ENCODE measurements at places on chromosomes 5 and 9.
A peak's percentile ranks its signal among the peaks of the same experiment; 100 is the strongest.

GRCh38 chr5:154254896-154255295 lies 64.4 kb downstream of the GALNT10 start:
- DNase-seq: no peak

GRCh38 chr9:116504081-116504480 lies 183.0 kb upstream of the TRIM32 start:
- DNase-seq: no peak

DNA sequence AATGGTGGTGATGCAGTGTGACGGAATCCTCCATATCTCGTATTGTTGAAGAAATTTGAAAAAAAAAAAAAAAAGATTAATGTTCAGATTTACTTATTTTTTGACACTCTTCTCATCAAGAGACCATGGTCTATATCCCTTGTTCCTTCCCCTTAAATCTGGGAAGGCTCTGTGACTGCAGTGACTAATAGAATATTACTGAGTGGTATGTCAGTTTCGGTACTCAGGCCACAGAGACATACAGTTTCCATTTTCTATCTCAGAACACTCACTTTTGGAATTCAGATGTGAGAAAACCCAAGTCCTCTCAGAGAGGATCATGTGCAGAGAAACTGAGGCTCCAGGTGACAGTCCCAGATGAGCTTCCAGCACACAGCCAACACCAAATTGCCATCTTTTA lies 1193.5 kb downstream of the DTWD2 start:
- no peak for DNase-seq

DNA sequence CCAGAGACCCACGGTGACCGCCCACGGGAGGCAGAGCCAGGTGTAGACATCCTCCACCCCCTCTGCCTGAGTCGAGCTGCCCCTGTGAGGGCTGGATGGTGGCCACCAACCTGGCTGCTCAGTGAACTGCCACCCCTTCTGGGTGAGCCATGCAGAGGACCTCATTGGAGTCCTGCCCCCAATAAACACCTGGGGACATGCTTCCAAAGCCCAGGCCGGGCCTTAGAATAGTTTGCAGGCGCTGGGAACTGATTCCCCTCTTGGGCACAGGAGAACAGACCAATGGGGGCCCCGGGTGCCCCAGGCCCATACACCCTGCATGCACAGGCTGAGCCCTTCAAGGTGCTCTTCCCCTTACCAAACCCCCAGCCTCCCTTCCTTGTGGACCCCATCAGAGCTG lies 38.1 kb upstream of the GFPT2 start:
- no peak for DNase-seq

- DNase-seq: no peak
Measured at GRCh38 chr9:98085944-98086343, 29.4 kb downstream of the NANS start.

DNA sequence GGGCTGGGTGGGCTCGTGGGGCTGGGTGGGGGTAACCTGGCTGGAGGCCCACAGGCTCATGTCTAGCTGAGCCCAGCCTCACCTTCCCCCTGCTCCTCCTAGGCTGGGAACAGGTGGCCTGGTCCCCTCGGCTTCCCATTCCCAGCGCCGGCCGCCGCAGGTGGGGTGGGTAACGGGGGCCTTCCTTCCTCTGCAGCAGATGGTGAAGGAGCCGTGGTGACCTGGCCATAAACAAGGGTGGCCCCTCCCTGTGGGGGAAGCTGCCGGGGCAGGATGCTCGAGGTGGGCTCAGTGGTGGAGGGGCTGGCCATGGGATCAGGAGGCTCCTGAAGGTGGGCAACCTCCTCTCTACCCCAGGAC lies 41.0 kb upstream of the EGFL7 start:
- no peak for DNase-seq

DNA sequence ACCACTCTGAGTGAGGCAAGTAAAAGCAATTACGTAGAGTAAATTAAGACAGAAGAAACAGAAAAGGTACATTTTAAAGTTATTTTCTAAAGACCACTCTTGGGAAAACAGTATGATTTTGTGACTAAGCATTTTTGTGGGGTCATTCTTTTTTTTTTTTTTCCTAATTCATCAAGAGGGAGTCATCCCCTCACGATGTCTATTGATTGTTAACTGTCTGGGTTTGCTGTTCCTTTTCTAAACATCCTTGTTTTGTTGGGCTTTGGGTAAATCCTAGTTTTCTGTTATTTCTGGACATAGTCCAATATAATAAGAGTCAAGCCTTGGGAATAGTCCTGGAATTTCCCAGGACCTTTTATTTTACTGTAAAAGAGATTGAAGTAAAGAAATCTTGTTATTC lies 63.8 kb downstream of the ANKRD55 start:
- DNase-seq: no peak

GRCh38 chr5:180387798-180388197 lies 34.7 kb upstream of the GFPT2 start:
- no peak for DNase-seq

- no peak for DNase-seq
Measured at GRCh38 chr5:96338091-96338490, 95.0 kb downstream of the PCSK1 start.

DNA sequence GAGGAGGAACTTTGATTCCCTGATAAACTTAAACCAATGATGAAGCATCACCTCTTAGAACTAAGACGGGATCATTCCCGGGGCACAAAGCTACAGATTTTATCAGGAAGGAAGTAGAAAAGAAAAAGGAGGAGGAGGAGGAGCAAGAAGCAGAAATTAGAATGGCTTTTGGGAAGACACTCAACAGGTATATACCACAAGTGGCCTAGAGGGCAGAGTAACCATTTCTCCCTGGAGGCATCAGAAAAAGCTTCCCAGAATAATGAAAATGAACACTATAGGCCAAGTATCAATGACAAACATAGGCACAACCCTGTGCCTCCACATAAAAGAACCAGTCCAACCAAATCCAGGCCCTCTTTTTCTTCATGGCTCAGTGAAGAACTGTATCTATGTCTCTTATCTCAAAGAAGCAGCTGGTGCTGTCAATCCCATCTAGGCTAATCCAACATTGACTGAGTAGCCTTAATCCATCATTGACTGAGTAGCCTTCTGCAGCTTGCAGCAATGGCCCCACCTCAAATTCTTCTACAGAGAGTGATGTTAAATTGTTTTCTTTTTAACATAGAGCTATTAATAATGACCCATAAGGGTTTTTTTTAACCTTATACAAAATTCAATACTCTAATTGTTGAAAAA lies 178.8 kb upstream of the KIF2A start:
- DNase-seq: no peak

- no peak for DNase-seq
Measured at GRCh38 chr9:3879315-3879714, 353.5 kb upstream of the RFX3 start.

GRCh38 chr5:171701100-171701541 lies 84.5 kb upstream of the SMIM23 start:
- DNase-seq: no peak

GRCh38 chr5:119397518-119398380 lies 41.9 kb downstream of the TNFAIP8 start:
- no peak for DNase-seq

- no peak for DNase-seq
Measured at GRCh38 chr5:26569241-26569928, 469.0 kb downstream of the CDH9 start.

DNA sequence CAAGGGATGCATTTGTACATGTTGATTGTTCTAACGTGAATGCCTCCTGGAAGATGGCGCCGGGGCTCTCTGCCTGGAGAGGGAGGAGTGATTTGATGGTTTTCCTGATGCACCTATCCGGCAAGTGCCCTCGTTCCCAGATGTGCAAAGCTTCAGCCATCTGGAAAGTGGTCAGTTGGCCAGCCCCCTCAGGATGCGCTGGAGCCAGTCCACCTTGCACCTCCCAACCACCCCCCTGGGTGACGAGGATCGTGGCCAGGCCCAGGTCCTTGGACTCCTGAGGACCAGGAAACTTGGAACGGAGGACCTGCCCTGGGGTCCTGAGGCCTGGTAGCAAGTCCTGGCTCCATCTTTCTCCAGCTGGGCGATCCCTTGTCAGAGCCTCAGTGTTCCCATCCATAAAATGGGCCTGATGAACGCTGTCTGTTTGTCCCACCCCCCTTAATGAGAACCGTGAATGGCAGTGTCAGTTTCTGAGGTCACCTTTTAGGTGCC lies 23.6 kb upstream of the RNU6ATAC start:
- no peak for DNase-seq

- DNase-seq: no peak
Measured at GRCh38 chr9:135591506-135592330, 30.2 kb downstream of the PAEP start.

DNA sequence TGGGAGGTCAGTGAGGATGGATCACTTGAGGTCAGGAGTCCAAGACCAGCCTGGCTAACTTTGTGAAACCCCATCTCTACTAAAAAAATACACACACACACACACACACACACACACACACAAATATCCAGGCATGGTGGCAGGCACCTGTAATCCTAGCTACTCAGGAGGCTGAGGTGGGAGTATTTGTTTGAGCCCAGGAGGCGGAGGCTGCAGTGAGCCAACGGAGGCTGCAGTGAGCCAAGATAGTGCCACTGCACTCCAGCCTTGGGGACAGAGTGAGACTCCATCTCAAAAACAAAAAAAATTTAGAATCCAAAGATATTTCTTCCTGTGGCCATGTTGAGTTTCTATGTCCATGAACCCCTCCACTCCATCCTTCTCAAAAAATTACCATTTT lies 21.5 kb upstream of the CDC23 start:
- no peak for DNase-seq

DNA sequence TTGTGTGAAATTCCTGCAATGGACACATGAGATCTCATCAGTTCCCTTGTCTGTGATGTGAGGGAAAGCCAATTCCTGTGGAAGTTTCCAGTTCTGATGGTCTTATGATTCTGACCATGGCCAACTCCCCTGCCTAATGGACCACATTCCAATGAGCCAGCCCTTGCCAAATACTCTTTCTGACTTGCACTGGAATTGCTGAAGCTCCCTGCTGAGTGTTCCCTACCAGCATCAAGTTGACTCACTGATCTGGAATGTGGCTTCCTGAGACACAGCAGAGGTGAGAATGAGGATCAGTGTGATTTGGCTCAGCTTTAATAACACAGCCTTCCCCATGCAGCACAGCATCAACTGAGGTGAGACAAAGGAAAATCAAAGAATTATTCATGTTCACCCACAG lies 427.8 kb downstream of the KDM4C start:
- DNase-seq: no peak

DNA sequence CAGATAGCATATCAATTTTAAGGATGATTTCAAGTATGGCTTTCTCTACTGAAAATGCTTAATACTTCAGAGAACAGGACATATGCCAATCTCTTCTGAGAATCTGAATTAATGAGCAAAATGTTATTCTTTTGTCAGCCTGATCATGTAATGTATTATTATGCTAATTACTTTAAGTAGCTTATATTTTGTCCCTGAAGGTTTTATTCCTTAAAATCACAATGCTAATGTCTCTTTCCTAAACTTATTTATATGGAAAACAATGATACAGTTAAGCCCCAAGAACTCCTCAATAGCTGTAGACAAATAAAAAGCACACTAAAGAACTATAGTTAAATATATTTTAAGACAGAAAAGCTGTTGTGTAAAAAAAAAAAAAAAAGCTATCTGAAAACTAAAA lies 256.9 kb upstream of the PTPRD start:
- DNase-seq: no peak

DNA sequence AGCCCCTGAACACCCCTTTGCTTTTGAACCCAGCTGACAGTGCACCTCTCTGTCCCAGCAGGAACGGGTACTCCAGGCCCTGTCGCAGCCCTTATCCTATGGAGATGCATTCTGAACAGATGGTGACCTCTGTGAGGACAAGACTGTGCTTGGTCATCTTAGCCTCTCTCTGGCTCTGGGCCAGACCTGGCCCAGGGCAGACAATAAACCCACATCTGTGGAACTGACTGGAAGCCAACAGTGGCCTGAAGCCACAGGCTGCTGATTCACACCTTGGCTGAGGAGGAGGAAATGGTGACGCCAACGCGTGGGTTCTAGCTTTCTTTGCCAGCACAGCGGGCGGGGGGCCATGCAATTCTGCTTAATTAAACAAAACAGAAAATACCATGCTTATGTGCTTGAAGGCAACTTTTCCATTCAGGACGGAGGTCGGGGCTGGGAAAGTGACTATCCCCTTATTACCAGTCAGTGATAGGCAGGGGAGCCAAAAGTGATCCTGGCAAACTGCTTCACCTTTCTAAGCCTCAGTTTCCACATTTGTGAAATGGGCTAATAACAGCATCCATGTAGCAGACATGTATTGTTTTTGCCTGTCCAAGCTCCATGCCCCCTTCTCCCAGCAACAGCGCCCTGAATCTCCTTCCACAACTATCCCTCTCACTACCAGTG lies 10.8 kb downstream of the SH3PXD2B start:
- peak; percentile 71 for DNase-seq

Data from stimulated activated CD4-positive, alpha-beta T cell treated with anti-CD3 and anti-CD28 coated beads, TNF-alpha, amount 100 ng/mL, for 24 hours (primary cell).